ENCODE measurements at places on chromosomes 5 and 9.

DNA sequence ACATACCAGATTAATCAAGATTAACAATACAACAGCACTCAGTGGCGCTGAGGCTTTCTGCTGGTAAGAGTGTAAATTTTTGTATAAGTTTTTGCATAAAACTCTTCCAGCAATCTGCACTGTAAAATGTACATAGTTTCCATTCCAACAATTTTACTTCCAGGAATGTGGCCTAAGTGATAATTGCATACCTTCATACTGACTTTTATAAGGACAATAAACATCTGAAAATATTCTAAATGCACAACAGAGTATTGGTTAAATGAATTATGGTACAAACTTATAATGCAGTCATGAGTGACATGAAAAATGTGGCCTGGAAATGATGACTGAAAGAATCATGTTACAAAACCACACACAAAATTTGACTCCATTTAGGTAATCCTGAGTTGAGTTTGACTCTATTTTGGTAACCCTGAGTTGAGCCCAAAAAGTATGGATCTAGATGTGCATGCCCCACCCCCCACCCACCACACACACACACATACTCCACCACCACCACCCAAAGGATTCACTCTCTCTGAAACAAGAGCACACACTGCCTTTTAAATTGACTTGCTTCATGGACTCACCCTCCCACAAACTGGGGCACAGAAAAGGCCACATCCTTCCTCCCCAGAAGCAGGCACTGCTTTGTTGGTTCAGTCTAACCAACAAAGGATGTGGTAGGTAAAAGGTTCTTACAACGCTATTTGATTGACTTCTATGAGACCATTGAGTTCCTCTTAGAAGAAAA is 137.6 kb downstream of the SUSD1 start:
- peak; percentile 70 for DNase-seq

DNA sequence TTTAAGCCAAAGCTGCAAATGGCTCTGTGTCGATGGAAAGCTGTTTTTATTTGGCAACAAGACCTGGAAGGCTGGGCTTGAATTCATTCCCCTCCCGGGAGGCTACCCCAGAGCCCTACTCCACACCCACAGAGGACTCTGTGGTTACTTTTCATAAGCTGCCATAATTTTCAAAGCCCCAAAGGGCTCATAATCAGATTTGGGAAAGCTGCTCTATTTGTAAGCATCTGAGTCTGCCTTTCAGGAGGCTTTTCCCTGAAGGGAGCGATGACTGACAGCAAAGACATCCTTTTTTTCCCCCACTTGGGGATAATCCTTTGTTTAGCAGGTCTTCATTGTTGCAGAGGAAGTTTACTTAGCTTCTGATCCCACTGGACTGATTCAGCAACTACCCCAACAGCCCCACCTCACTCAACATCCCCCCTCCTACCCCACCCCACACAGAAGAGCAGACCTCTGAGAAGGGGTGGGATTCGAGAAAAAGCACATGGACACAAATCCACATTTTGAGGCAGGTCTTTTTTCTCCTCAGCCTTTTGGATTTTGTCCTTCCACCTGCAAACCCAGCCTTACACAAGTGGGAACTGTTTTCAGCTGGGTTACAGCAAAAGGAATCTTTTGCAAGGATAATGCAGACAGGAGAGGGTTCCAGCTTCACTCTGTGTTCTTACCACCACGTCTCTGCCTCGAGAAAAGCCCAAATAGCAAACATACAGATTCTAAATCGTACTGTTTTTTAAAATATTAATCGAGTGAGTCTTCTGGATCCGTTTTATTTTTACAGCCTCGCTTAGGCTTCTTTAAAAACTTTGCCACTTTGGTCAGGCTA is 244.4 kb upstream of the TUT7 start:
- no peak for DNase-seq

DNA sequence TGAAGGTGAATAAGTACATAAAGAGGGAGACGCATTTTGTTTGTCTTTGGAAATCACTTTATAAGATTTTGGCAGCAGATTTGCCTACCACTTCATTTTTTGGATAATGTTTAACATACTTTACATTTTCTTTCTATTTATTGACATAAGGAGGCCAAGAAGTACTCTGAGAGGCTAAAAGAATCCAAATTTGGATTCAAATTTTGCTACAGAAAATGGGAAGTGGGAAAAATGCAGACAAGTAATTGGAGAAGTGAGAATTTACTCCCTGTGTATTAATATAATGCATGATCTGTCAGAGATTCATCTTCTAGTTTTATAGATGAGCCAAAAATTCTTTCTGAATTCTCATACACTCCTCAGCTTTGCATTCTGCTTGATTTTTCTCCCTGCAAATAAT is 411.2 kb upstream of the CTNND2 start:
- no peak for DNase-seq

DNA sequence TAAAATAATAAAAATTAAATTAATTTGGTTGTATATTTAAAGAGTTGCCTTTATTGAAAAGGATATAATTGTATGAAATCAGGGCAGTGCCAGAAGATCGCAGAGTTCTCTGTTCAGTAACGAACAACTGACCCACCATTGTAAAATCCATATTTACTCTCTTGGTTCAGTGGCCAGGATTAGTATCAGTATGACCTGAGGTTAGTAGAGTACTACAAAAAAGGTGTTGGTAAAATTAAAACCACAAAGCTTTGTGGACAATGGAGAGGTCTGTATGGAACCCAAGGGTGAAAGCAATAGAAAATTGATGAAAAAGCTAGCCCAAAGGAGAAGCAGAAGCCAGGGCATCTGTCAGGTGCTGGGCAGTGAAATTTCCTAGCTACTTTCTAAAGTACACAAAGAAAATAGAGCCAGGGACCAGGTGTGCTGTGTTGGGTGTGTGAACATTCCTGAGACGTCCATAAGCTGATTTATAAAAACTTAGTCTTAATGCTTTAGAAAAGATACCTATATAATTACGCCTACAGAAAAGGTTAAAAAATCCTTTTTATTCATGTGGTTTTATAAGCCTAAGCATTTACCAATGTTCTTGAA is 159.5 kb downstream of the AOPEP start:
- DNase-seq: no peak

- DNase-seq: peak; percentile 23
These were observed 106.8 kb upstream of the NREP start for GRCh38 chr5:111863801-111864200.

GRCh38 chr5:80141681-80142080 is 106.5 kb downstream of the THBS4 start:
- no peak for DNase-seq

GRCh38 chr9:76876098-76876497 is 29.8 kb downstream of the PRUNE2 start:
- peak; percentile 13 for DNase-seq

GRCh38 chr5:2047341-2047927 is 164.7 kb upstream of the IRX4 start:
- no peak for DNase-seq

DNA sequence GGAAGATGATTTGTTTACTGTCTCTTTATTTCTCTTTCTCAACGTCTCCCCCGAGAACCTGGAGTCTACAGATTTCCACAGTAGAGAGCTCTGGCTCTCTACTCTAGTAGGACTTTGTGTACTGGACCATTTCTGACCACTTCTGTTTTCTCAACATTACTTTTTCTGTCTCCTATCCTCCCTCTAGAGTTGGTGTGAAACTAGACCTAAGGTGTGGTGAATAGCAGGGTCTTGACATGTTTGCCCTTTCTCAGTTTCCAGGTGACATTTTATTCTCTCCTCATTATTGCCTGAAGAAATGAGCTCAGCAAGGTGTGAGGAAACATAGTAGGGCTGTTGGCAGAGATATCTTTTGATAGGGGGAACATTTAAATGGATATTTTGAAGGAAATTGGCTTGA is 62.1 kb upstream of the IL6ST start:
- no peak for DNase-seq

DNA sequence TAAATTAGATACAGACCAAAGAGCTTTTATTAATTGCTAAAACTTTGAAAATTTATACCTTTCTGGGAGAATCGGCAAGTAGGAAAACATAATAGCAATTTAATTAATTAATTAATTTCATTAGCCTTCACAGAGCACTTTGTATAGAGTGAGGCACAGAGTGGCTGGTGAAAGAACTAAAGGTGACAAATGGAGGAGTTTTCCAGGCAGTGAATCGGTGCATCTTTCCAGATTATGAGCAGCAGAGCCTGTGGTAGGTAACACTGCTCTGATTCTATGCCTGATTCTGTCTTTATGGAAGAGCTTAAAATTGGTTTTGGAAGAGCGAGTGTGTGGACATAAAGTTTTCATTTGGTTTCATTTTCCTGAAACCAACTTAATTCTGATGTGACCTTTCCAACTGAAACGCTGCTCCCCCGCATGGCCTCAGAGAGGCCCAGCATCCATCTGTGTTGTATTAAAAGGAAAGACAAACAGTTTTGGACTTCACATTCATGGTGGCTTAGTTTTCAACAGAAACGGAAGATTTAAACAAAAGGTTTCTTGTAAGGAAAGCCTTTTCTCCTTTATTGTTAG is 188.9 kb upstream of the RPS23 start:
- DNase-seq: peak; percentile 46

DNA sequence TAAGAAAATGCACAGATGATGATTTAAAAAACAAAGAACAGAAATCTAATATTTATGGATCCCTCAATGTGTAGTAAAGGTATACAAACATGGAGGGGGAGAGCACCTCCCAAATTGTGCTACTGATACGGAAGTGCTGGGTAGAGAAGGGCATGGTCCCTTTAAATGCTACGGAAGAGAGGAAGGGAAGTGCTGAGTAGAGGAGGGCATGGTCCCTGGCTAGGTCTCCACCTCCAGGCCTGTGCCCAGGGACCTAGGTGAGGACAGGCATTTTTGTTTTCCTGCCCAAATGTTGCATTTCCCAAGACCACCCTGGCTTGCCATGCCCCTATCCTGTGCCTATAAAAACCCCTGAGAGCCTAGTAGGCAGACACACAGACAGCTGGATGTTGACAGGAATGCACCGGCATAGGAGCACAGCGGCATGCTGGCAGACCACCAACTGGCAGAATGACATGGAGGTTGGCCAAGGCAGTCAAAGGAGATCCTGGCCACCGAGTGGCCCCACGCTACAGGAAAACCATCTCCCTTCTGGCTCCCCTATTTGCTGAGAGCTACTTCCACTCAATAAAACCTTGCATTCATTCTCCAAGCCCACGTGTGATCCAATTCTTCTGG is 62.1 kb upstream of the SPDL1 start:
- DNase-seq: peak; percentile 4

DNA sequence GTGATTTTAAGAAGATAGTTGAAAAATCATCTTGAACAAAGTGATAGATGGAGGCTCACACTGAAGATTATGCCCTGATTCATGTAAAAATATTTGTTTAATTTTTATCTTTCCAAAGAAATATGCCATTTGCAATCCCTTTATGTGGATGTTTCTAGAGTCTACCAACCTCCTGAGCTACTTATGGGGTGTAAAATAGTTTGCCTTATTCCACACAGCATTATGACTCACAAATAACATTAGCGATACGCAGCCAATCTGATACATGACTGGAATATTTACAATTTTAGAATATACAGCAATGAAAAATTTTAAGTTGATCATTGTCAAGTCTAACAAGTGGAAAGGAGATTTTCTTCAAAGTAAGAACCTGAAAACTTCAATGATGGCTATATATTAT is 327.5 kb downstream of the EDIL3 start:
- DNase-seq: peak; percentile 16

DNA sequence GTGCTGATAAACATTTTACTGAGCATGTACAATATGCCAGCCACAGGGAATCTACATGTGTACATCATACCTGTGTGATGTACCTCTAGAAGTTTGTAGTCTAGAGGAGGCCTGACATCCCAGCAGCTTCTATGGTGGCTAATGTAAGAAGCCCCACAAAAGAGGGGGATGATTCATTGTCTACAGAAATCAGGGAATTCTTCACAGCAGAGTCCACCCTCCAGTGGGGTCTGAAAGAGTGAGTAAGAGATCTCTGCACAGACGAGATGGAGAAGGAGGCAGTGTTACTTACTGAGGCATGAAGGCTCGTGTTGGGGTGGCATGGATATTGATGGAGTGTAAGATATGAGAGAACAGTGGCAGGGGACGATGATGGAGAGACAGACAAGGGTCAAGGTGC is 103.0 kb downstream of the NTRK2 start:
- DNase-seq: no peak

- DNase-seq: peak; percentile 50
These were observed 88.8 kb downstream of the ANXA2R start for GRCh38 chr5:42951293-42951840.

DNA sequence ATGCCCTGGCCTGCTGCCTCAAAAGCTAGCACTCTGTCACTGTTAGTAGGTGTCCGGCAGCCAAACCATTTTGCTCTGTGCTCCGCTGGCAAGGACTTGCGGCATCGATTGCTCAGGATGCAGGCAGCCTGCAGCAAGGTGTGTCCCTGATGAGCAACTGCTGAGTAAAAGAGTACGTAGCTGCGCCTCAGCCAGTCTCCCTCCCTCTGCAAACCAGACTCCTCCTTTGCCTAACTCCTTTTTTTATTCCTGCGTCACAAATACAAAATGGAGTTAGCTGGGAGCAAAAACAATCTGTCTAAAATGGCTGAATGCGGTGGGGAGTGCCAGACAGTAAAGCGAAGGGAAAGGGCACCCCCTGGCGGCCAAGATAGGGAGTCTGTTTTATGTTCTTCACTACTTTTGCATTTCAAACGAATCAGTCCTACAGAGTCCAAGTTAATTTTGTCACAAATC is 61.1 kb downstream of the DIAPH1 start:
- peak; percentile 99 for DNase-seq

- DNase-seq: no peak
These were observed 247.2 kb downstream of the FSTL4 start for GRCh38 chr5:133364936-133365707.

- DNase-seq: no peak
These were observed 51.5 kb downstream of the COL15A1 start for GRCh38 chr9:98995059-98995671.

DNA sequence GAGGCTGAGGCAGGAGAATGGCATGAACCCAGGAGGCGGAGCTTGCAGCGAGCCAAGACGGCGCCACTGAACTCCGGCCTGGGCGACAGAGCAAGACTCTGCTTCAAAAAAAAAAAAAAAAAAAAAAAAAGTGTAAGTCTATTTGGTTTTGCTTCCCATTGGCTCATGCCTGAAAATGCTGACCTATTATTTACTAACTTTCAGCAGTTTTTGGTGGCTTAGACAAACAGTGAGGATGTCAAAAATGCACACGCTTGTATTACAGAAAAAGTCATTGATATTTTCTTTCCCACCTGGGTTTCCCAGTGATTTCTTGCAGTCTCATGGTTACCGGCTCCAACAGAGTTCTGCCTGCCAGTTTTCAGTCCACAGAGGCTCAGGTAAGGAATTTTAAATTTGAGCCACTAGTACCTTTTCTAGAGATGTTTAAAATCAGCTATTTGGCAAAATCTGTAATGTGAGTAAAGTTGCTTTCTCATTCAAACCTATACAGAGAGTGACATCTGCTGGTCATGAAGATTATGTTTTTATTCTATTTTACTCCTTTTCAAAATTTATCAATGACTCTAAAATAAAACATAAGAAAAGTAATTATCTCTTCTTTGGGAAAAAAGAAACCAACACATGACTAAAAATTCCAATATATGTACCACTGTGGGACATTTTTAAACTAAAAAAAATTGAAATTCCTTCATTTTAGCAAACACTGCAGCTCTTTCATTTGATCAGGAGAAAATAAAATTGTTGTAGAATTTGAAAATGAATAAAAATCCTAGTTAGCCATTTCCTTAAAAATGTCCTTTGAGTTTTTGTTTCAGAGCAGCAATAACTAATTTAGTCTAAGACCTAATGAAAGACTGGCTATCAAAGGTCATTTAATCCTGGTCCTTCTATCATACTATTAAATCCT is 8.8 kb downstream of the FAM200C start:
- DNase-seq: peak; percentile 42

Measured in astrocyte of the spinal cord (primary cell).